ENCODE measurements at places on chromosomes 3 and 15.

GRCh38 chr15:84079885-84080777, 155.4 kb upstream of the GOLGA6L4 start:
- peak; percentile 84 for DNase-seq

DNA sequence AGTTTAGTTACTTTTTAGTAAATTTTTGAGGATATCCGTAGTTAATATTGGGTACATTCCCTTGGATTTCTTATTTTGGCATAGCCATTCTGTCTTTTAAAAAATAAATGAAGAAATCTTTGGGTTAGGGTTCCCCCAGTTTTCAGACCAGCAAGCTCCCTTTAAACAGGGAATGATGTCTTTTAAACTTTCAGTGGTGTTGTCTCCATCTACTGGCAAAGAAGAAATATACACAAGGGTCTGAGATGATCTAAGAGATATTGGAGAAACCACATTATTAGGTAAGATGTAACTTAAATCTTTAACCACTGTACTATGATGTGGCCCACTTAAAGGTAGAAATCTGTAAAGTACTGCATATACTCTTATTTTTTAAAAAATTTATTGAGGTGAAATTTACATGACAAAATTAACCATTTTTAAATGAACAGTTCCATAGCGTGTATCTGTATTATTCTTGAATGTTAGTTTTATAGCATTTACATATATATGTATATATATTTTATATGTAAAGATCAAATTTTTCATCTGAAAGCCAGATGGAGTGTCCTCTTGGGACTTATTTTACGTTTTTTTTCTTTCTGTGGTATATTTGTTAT, 35.1 kb upstream of the EIF3J start:
- peak; percentile 19 for DNase-seq

- DNase-seq = no peak
These were observed 1132.8 kb downstream of the OTOL1 start for GRCh38 chr3:162629372-162629771.

DNA sequence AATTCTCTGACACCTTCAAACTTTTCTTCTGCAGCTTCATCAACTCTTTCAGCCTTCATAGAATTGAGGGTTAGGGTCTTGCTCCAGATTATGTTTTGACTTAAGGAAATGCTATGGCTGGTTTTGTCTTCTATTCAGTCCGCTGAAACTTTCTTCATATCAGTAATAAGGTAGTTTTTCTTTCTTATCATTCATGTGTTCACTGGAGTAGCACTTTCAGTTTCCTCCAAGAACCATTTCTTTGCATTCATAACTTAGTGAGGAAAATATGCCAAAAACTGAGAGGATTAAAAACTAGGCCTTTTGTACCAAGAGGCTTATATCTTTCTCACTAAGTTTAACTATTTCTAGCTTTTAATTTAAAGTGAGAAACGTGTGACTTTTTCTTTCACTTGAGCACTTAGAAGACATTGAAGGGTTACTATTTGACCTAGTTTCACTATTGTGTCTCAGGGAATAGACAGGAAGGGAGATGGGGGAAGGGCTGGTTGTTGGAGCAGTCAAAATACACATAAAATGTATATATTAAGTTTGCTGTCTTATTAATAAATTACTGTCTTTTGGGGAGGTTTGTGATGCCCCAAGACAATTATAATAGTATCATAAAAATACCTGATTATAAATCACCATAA, 1110.1 kb downstream of the TBL1XR1 start:
- no peak for DNase-seq

DNA sequence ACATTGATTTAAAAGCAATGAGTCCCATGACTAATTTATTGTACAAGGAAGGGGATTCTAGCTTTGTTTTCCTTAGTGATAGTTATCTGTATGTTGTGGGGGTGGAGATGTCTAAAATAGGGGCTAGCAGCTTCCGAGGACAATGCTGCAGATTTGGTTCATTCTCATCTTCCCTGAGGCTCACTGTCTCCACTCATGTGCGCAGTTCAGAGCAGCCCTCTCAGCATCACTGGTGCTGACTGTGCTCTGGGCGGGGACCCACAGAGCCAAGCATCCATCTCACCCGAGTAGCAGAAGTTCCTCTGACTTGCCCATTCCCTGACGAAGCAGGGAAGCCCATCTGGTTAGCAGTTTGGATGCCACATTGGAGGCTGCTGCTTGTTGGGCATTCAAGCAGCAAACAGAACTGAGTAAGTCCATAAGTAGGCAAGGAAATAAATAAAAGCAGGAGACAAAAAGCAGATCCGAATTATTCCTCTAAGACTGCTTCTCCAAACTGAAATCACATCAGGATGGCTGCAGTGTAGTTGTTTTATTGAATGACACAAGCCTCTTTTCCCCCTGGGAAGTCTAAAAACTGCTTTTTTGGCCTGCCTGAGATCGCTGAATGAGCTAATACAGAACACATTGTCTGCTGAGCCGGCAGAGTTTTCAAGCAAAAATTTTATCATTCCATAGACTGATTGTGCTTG, 27.5 kb downstream of the RARB start:
- DNase-seq = peak; percentile 27

GRCh38 chr3:149736953-149737205, 15.4 kb downstream of the COMMD2 start:
- no peak for DNase-seq

DNA sequence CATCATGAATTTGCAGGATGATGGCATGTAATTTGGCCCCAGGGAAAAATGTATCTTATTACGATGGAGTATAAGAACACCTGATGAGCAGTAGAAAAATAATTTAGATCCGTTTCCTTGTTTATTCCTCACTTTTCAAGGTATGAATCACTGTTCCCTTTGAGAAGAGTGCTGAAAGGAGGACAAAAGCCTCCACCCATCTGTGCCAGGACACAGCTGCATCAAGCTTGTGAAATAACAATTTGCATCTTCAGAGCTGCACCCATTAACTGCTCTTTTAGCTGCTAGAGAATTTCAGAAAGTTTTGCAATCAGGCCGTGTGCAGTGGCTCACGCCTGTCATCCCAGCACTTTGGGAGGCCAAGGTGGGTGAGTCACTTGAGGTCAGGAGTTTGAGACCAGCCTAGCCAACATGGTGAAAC, 9.6 kb downstream of the CLDND1 start:
- no peak for DNase-seq

GRCh38 chr3:58724336-58724735, 57.8 kb upstream of the FAM3D start:
- no peak for DNase-seq

DNA sequence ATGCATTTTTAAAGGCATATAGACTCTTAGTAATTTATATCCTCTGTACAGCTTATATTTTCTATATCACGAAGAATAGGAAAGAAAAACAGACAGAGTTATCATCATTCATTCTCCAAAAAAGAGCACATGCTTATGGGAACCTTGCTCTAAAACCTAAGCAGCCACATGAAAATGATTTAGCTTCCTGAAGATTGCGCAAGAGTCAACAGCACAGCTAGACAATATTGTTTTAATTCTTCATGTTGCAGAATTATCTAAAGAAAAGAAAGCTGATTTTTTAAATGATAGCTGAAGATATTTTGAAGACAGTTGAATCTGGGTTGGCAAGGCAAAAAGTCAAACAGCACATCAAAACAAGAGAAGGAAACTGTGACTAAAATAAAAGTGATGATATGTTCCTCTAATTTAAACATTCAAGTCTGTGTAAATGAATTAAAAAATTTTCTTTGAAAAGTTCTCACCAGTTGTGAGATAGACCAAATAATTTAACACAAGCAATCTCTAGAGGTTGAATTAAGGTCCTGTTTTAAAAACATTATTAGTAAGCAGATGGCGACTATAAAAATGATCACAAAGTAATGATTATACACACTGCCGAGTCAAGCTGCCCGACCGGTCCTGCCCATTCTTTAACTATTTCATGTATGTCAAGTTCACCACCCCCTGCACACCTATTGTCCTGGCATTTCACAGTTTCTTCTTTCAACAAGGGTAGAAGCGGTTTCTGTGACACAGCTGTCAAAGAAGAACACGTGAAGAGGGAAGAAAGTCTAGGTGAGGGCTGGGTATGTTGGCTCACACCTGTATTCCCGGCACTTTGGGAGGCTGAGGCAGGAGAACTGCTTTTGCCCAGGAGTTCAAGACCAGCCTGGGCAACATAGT, 74.2 kb upstream of the BHLHE40 start:
- no peak for DNase-seq

DNA sequence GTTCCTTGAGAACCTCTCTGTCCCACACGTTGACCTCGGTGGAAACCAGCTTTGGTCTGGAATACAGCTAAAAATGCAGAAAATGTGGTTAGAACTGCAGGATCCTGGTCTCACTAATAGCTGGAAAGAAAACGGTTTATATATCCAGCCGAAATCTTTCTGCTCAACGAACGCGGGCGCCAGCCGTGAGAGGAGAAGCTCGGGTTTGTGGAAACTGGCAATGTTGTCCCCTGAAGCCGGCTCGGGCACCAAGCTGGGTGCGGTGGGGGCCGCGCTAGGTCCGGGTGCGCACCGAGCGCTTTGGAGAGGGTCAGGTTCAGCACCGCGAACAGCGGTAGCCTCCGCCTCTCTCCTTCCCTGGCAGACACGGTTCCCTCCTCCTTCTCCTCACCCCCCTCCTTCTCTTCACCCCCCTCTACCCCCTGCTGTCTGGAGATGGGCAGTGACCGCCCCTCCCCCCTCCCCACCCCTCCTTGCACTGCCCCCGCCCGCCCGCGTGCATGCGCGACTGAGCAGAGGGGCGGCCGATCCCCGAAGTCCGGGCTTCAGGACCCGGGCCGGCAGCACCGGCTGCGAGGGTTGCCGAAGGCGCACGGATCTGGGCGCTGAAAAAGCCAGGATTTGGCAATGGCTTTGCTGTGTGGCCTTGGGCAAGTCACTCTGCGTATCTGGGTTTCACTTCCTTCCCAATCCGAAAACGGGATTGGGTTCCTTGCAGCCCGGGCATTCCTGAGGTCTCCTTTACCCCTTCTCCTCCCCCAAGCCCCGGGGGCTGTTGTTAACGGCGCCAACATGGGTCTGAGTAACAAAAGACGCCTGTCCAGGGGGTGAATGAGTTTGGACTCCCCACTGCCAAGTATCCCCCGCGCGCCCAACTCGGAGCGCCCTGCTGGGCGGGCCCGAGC, at the start of gene SKOR1:
Gene SKOR1, plus strand, starts transcription at position 534 of the 905 bp plus-strand sequence. Its CDS starts 94 bp downstream, at position 628.
- DNase-seq = peak; percentile 85

DNA sequence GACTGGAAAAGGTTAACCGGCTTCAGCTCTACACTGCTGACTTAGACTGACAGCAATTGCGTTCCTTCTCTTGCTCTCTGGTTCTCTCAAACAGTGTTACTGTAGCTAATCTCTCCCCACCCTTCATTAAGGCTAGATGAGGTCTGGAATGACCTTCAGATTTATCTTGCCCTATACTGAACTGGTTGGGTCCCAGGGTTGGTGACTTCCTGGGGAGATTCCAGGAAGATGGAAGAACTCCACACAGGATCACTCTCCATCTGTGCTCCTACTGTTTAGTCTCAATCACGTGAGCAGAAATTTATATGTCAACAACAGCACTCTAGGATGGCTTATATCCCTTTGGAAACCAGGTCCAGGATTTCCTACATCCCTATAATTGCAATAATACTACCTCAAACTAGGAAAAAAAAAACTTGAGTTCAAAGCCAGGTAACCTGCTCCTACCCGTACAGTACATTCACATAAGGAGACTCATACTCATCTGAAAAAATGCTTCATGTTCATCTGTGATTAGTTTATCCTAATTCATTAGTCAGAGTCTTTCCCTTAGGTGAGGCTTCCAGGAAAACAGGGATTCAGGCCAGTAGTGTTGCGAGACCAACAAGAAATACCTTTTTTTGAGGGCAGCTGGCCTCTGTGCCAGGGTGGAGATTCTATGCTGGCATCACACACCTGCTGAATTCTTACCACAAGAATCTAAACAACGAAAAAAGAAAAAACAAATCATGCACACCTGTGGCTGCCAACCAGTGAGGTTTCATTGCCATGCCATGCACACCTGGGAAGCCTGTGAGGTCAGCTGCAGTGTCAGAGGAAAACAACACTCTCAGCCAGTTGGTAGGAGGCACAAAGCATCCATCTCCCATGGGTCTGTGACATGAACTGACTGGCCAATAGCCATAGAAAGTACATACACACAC, 297.3 kb downstream of the MECOM start:
- DNase-seq = no peak

DNA sequence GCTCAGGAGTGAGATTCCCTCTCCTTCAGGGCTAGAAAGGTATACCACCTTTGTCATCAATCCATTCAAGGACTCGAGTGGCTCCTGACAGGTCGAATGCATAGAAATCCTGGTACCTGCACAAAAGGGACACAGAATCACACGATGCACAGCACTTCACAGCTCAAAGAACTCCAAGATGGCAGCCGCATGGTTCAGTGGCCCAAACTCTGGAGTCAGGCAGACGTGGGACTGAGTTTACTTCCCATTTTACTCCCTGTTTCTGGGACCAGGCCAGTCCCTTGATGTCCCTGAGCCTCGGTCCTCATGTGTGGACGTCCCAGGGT, 536 bp downstream of the WDR73 start:
- no peak for DNase-seq

- no peak for DNase-seq
These were observed 144.0 kb upstream of the TLE3 start for GRCh38 chr15:70241561-70242320.

GRCh38 chr3:45329761-45330305, 58.5 kb upstream of the LARS2 start:
- no peak for DNase-seq

GRCh38 chr3:171525437-171525836, 65.2 kb upstream of the TNIK start:
- DNase-seq = no peak

DNA sequence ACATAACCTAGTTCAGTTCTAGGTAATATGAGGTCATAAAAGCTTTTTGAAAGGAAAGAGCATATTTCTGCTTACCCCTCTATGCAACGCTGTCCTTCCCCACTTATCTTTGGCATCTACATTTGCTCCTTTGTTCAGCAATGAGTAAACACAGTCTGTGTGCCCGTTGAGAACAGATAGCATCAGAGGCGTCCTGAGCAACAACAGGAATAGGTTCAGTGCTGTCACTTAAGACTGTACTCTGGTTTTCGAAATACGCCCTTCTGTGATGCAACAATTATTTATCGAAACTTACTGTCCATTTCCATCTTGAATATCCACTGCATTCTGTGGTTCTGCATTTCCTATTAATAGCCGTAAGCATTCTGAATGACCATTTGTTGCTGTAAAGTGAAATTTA, 84.4 kb downstream of the BTD start:
- DNase-seq = no peak
